ENCODE measurements at places on chromosomes 1 and 21.

DNA sequence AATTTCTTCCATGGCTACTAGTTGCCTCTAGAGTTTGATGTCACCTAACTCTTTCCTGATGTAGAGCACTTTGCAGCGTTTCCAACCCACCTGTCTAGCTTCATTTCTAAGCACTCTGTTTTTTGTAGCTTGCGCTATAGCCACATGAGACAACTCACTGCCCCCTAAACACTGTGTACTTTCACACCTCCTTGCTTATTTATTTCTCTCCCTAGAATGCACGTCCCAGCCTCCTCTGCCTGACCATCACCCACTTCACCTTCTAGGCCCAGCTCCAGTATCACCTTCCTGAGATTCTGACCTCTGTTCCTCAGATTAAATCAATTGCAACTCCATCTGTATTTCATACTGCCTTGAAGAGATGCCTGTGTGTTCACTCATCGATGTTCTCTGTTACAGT, 32.5 kb downstream of the MACF1 start:
- no peak for DNase-seq

- no peak for DNase-seq
Observed at GRCh38 chr1:6494627-6495026, 3.2 kb upstream of the PLEKHG5 start.

GRCh38 chr21:43676391-43676790, 17.0 kb downstream of the RRP1B start:
- no peak for DNase-seq

- DNase-seq: no peak
Observed at GRCh38 chr1:225608014-225608796, 44.7 kb downstream of the ENAH start.

GRCh38 chr1:115544131-115544530, 97.6 kb upstream of the VANGL1 start:
- DNase-seq: no peak

DNA sequence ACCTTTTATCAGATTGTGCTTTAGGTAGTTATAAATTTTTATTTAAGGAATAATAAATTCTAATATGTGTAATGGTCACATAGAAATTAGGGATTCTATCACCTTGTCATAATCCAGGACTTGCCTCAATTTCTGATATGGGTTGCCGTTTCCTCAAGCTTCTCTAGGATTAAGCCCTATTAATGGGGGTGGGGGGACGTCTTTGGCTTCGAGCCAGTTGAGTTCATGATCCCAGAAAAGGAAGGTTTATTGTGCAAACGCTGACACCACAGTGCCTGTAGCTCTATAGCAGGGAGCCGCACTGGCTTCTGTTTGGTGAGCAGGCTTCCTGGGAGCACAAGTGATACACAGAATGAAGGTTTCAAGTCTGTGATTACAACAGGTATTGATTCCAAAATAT, 22.0 kb upstream of the VAMP3 start:
- no peak for DNase-seq

GRCh38 chr21:41762753-41763152, 4.1 kb downstream of the RIPK4 start:
- DNase-seq: no peak

DNA sequence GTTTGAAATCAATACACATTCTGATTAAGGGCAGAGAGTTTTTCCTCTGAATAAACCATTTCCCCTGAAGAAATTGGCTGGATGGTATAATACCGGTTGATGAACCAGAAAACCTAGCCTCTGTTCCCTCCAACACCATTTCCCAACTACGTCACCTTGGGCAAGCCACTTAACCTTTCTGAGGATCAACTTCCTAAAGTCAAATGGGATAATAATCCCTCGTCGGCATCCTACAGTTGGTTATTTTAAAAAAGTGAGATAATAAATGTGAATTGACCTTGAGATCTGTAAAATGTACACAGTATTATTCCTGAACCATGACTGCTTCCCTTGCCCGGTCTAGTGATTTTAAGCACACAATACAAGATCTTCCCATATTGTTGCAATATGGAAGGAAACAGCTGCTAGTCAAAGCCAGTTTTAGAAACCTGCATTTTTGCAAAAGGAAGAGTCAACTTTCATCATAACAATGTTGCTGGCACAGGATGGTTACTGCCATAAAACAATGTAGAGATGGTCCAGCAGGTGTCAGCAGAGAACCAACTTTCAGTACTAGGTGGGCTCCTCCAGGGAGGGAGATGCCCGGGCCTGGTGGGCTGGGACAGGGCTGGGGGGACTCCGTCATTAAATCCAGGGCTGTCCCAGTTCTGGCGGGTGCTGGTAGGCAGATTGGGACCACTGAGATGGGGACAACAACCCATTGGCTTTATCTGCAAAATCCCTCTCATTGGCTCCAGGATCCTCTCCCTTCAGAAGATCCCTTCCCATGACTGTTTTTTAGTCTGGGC, 5.2 kb upstream of the HLX start:
- peak; percentile 35 for DNase-seq

DNA sequence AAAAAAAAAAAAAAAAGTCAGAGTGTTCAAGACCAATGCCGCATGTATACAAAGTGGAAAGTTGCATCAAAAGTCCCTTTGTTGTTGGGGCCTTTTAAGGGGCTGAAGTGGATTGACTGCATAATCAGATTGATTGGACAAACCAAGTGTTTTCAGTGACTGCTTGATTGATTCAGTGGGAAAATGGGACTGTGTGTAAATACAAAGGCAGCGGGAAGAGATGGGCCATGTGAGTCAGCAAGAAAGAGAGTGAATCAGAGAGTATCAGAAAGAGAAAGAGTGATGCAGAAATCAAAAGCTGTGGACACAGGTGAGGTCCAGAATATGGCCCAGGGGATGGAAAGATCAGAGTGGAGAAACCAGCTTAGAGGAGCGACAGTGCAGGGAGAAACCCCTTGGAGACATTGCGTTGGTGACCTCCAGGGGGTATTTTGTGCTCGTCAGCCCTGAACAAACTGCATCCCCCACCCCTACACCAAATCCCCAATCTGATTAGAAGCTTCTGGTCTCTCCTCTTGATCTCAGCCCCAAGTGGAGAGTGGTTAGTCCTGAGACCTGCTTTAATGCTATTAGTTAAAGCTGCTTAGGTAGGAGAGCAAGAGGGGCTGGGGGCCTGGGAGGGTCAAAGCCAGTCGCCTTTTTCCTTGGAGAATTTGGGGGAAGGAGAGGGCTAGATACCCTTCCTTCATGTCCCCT, 5.1 kb upstream of the ETV3L start:
- DNase-seq: no peak

- DNase-seq: no peak
Observed at GRCh38 chr1:223110952-223111351, 32.1 kb downstream of the TLR5 start.

GRCh38 chr1:74474585-74474984, 37.8 kb downstream of the LRRC53 start:
- no peak for DNase-seq

- no peak for DNase-seq
Observed at GRCh38 chr1:31620631-31621497, 3.4 kb downstream of the HCRTR1 start.

DNA sequence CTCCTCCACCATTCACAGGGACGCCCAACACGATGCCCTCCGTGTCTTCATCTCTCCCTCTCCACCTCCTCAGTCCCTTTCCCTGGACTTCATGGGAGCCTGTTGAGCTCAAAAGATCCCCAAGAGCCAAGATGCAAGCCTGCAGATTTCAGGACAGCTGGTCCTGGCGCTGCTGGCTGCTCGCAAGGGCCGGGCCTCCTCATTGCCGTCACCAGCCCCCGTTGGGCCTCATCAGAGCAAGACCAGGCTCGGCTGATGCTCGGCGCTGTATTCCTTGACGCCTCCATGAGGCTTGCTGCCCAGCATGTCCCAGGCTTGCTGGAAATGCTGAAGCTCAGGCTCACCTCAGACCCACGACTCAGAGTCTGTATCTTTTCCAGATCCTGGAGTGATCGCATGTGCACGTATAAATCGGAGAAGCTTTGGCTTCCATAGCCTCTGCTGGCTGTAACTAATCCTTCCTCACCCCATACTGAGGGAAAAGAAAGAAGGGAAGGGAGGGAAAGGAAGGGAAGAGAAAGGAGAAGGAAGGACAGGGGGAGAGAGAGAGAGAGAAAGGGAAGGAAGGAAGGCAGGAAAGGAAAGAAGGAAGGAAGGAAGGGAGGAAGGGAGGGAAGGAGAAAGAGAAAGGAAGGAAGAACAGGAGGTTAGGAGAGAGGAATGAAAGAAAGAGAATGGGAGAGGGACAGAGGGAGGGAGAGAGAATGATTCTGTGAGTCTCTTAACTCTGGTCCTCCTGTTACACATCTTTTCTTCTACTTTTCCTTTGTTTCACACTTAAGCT, 94.6 kb downstream of the KCNJ15 start:
- DNase-seq: no peak

- no peak for DNase-seq
Observed at GRCh38 chr1:172326136-172326535, 94.3 kb upstream of the C1orf105 start.

DNA sequence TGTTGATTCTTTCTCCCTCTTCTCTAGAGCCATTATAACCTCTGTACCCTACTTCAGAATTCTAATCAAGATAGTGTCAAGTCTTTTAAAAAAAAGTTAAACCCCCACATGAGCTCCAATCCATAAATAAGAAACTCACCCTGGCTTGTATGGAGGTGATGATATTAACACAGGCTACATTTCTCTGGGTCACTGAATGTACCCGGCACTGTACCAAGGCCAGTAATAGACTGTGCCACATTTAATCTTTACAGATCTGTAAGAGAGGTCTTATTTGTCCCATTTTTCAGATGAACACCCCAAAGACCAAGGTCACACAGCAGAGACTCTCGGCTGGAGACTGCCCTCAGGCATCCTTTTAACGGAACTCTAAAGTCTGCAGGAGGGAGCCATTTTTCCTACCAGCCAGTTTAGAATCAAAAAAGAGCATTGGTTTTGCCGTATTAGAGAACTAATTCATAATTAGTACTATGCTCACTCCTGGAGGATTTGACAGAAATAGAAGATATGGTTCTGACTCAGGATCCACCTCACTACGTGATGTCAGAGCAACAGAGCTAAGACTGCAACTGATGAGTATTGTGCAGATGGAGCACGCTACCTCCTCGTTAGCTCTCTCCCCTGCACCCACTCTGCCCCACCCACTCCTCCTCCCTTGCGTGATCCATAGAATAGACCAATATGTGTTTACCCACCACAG, 217.2 kb upstream of the HOOK1 start:
- no peak for DNase-seq

- DNase-seq: no peak
Observed at GRCh38 chr1:105386489-105386888, 1636.8 kb downstream of the AMY1C start.

DNA sequence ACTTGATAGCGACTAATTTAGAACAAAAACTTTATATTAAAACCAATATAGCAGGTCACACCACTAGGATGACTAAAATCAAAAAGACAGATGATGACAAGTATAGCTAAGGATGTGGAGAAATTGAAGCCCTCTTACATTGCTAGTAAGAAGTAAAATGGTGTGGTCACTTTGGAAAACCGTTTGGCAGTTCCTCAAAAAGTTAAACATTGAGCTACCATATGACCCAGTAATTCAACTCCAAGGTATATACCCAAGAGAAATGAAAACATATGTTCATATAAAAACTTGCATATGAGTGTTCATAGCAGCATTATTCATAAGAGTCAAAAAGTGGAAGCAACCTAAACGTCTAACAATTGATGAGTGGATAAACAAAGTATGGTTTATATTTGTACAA, 13.0 kb upstream of the SERINC2 start:
- no peak for DNase-seq

GRCh38 chr1:164640686-164641352, 81.8 kb downstream of the PBX1 start:
- no peak for DNase-seq

DNA sequence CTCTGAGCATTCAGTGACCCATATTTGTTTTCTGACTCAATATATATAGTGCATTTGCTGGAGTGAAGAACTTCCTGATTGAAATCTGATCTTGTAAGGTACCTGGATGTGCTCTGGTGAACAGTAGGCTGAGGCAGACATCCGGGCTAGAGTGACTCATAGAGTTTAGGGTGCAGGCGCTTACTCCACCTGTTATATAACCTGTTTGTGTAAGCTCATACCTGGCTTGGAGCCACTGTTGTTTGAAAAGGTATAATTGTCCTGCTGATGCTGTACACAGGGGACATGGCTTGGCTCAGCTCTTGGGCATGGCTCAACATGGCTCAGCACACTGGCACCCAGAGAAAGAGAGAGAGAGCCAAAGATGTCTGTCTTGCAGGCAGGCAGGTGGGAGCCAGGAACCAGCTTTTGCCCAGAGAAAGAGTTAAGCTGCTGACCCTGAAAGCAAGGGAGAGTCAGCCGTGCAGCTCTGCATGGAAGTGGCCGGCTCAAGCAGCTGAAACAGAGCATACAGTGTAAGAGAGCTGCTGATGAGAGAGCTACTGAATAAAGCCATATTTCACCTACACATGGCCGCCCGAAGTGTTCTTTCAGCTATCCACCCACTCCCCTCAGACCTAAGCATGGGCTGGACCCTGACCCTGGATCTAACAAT, 43.2 kb downstream of the GJA5 start:
- DNase-seq: no peak

- no peak for DNase-seq
Observed at GRCh38 chr1:204692841-204693356, 7.4 kb upstream of the LRRN2 start.

GRCh38 chr1:100995198-100995988, 30.2 kb downstream of the DPH5 start:
- no peak for DNase-seq

DNA sequence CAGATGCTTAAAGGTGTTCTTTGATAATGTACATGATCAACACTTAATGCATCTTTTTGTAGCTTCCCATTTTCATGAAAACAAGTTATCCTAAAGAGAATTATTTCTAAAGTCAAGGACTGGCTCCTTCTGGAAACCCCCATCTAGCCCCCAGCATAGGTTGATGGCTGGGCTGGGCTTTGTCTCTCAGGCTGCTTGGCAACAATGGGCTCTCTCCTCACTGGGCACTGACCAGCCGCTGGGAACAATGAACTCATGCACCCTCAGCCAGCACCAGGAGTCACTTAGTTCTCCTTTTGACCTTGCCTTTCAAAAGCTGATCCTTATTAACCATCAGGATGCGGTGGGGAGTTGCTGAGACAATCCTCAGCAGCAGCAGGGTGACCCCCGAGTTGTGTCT, 293.0 kb upstream of the PLXNA2 start:
- DNase-seq: no peak

- DNase-seq: no peak
Observed at GRCh38 chr1:15945832-15946448, 30.0 kb downstream of the ZBTB17 start.

GRCh38 chr21:35924714-35925301, 135.5 kb downstream of the SETD4 start:
- DNase-seq: peak; percentile 1

- no peak for DNase-seq
Observed at GRCh38 chr1:204076891-204077290, 4.0 kb downstream of the SOX13 start.

GRCh38 chr1:75305061-75305460, 170.9 kb downstream of the LHX8 start:
- no peak for DNase-seq
